ENCODE measurements at places on chromosomes 5 and 9. TPM values are rescaled to one million over a fixed set of nuclear protein-coding genes. Genes with fewer than 3 reads are reported as not detected.

GRCh38 chr9:117869287-117869686 is 165.1 kb downstream of the TLR4 start:
- no peak for DNase-seq

- DNase-seq = no peak
These were observed 328.3 kb downstream of the GLIS3 start for GRCh38 chr9:3971391-3972082.

DNA sequence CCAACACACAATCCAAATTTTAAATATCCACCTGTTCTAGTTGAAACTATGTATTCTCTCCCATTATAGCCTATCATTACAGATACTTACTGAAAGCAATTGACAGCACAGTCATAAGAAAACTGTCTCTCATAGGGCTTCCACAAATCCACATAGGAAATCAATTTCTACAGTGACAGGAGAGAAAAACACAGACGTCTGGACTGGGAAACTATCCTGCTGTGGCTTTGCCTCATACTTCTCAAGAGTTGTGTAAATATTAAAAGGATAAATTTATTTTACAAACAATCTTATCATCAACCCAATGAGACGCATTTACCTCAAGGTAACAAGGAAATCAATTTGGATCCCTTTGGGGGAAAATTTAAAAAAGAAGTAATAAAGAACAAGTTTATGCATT is 517.5 kb downstream of the EFNA5 start:
- no peak for DNase-seq

- DNase-seq = no peak
These were observed 24.2 kb downstream of the CCDC69 start for GRCh38 chr5:151199581-151200185.

GRCh38 chr9:88873635-88874034 is 117.6 kb upstream of the S1PR3 start:
- no peak for DNase-seq

GRCh38 chr5:156103155-156103885 is 223.6 kb upstream of the SGCD start:
- no peak for DNase-seq

DNA sequence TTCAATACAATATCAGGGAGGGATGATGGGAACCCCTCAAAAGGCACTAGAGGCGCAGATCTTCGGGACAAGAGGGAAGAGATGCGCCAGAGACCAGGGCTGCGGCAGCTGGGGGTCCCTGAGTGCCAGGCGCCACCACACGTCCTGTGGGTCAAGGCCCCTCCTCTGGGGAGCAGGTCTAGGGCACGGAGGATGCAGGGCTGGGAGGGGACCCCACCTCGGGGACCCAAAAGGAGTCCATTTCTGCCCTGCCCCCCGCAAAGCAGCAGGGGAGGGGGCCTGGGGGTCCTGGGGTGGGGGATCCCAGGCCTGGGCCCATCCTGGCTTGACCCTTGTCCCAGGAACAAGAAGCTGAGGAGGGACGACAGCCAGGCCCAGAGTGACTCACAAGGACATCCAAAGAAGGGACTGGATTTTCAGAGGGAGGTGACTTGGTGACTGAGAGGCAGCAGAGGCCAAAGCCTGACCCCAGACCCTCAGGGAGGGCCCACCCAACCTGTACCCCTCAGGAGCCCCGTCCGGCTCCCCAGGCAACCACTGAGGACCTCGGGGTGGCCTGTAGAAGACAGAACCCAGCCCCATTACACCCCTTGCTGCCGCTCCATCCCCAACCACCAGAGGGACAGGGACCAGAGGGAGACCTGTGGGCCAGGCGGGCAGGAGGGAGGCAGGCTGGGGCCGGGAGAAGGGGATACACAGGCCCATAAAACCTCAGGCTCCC is 54.2 kb downstream of the LRSAM1 start:
- peak; percentile 40 for DNase-seq

GRCh38 chr5:108266242-108266641 is 115.7 kb downstream of the FBXL17 start:
- DNase-seq = no peak

GRCh38 chr5:56356836-56357160 is 123.7 kb upstream of the ANKRD55 start:
- no peak for DNase-seq

DNA sequence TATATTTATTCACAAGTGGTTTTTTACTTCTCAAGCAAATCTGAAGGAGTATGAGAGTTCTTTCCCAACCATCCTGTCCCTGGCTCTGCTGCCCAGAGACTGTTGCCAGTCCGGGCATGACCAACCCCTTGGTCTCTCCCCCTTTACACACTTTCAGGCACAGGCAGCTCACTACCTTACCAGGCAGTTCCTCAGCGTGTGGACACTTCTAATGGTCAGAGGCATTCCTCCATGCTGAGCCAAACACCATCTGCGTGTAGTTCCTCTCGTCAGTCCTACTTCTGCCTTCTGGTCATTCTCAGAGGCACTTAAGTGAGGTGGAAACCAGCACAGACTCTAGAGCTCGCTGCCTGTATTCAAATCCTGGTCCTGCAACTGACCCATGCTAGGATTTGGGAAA is 56.1 kb downstream of the TSTD2 start:
- DNase-seq = no peak

GRCh38 chr9:95055334-95055850 is 262.1 kb downstream of the FANCC start:
- DNase-seq = peak; percentile 54

DNA sequence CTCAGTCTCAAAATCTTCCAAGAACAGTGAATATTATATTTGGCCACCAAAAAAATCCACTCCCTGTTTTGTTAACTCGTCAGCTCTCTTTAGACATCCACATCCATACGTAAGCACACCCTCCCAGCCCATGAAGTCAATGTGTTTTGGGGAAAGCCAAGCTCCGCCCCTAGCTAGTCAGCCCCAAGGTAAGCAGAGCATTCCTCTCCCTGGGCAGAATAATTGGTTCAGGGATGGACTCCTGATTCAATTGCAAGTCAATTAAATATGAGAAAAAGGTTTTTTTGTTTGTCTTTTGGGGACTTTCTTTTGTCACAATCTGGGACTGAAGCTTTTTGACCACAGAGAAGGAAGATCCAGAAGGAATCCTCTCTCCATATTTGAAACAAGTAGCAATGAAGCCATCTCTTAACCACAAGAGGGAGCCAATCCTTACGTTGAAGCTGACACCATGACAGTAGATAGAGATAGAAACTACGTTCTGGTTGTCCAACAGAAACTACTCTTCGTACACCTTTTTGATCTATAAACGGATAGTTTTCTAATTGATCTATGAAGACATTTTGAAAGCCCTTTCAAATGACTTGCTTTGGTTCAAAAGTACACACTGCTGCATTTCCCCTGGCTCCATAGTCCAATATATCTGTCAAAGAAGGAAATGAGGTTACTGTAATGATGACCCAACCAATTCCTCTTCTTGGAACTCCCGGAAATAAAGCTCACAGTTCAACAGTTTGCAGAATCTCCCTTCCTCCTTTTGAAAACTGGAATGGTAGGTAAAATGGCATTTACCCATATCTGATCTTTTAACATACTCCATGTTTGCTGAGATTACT is 166.4 kb downstream of the TLE1 start:
- DNase-seq = peak; percentile 79

DNA sequence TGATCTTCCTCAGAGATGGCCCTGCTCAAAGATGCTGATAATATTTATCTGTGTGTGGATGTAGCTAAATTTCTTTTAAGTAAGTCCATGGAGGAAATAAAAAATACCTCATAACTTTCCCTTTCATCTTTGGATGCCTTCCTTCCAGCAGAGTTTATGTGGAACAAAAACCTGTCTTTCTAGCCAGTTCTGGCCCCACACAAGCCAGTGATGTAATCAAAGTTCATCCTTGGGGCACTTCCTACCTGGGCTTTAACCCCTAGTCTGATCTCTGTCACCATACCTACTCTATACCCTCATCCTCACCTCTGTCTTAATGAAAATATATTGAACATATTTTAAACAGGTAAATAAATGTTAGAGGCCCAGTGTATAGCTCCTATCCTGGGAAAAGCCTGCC is 39.8 kb upstream of the RASGRF2 start:
- no peak for DNase-seq

GRCh38 chr9:83271665-83272071 is 208.7 kb upstream of the RASEF start:
- no peak for DNase-seq

- DNase-seq = no peak
These were observed 175.1 kb downstream of the RORB start for GRCh38 chr9:74672237-74672636.

DNA sequence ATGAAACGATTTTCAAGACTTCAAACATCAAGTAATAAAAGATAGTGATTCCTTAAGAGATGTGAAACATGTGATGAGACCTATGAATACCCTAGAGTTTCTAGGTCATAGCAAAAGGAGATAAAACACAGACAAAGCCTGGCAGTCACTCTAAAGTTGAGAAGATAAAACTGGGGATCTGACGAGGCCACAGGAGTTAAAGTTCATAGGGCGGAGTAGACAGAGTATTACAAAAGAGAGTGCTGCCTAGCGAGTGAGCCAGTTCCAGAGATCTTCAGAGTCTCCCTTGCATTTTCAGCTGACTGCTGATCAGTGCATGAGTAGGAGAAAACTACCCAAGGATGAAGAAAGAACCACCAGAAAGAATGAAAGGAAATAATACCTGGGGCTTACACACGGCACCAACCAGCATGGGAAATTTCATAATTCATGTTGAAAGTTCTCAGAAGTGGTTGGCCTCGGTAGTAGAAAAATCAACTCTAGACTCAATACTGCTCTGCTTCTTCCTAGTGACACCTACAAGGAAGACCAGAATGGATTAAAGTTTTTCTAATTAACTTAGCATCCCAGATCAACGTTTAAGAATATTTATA is 30.4 kb downstream of the FBXO4 start:
- no peak for DNase-seq

DNA sequence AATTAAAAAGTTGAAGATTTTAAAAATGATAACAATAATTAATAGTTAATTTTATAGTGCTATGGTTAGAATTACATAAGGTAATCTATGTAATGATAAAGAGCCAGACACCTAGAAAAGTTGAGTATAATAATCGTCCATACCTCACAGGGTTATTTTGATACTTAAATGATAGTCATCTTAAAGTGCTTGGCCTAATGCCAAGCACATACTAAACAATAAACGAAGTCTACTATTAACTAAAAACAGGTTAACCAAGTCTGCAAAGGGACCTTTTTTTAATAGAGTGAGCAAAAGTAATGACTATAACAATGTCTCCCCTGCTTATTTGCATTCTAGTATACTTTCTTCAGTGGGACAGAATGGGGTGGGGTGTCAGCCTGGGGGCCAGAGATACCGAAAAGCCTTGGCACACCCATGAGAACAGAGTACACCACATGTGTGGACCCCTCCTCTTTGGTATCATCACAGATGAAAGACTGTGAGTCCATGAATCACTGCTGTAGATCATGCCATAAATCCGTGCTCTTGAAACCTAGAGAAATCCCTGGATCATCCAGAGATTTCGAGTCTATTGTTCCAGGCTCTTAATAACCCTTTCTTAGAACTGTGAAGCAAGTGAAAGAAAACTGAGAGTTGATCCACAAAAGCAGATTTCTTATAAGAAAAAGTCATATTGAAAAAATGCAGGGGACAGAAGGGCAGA is 249.5 kb downstream of the PRELID2 start:
- DNase-seq = no peak

- peak; percentile 25 for DNase-seq
These were observed 191.0 kb downstream of the TARS1 start for GRCh38 chr5:33631786-33632185.

GRCh38 chr5:102807878-102808502 is 52.9 kb downstream of the PAM start:
- peak; percentile 55 for DNase-seq

- DNase-seq = no peak
These were observed 15.2 kb downstream of the ENHO start for GRCh38 chr9:34507556-34507955.

- DNase-seq = no peak
These were observed 7.2 kb downstream of the MACROH2A1 start for GRCh38 chr5:135391869-135392255.

- DNase-seq = peak; percentile 36
These were observed 1.8 kb downstream of the ACER2 start for GRCh38 chr9:19410594-19410993.

DNA sequence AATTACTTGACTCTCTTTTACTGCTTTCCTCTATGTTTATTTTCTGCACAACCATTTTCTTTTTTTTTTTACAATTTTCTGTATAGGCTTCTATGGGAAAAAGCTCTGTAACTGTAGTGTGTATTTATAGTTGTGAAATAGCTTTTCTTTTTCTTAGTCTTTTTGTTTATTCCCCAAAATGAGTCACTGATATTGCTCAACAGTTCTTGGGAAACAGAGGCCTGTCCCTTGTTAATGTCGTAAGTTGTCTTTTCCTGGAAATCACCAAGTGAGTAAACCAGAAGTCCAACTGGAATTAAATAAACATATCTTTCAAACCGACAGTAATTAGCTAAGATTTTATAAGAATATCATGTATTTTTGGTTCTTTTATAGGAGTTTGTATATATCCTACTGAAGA is 325.1 kb upstream of the PRR16 start:
- peak; percentile 100 for DNase-seq

GRCh38 chr5:51373880-51374523 is 9.2 kb upstream of the ISL1 start:
- no peak for DNase-seq

- peak; percentile 39 for DNase-seq
These were observed at the start of gene CFAP90 for GRCh38 chr5:7850395-7851239. TSS of gene CFAP90 (minus strand) at chr5:7851133. CDS start at chr5:7851021, 112 bp downstream.

DNA sequence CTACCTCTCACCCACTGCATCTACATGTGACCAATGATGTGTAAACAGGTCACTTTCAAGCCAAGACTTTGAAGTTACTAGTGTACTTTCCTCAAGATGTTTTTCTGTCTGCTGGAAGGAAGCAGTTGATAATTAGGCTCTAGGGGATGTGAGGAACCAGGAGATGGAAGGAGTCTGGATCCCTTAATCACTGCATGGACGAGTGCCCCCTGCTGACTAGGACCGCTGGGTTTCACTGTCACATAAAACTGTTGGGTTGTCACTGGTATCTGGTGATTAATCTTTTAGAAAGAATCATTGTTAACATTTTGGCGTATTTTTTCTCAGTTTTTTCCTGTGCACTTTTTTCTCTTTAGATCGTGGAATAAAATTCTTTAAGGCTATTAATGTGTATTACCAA is 79.5 kb downstream of the SREK1 start:
- DNase-seq = peak; percentile 32

DNA sequence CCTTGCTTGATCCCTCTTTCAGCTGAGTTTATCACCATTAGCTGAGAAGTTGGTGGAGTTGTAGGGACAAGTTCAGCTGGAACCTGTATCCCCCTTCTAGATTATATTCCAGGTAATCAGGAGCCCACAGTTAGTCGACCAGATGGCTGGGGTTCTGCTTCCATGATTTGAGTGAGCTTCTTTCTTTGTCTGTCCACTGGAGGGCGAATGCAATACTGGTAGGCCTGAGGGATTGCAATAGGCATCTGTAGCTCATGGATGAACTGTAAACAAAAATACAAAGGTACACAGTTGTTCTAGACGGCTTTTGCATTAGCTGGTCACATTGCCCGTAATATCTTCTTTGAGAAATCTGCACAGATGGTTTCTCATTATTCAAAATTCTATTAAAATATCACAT is 88.9 kb downstream of the PCSK5 start:
- peak; percentile 12 for DNase-seq

PIP5K1B gene
- total RNA-seq = under 0.01 TPM

BAAT gene
- under 0.01 TPM for total RNA-seq

NRG2 gene
- total RNA-seq = under 0.01 TPM

DMGDH gene
- 4.5 TPM for total RNA-seq

ZNF483 gene
- 5.6 TPM for total RNA-seq

CD274 gene
- 10.3 TPM for total RNA-seq

ELAVL2 gene
- total RNA-seq = not detected

IGFBPL1 gene
- total RNA-seq = not detected

PCDHB15 gene
- total RNA-seq = under 0.01 TPM

IL7R gene
- 74.7 TPM for total RNA-seq

RGS14 gene
- 3.5 TPM for total RNA-seq

PFN3 gene
- total RNA-seq = not detected
